Small intestine (tissue), 16 donors: ENCODE measurements at places on chromosomes 4 and X.
A peak's percentile ranks its signal among the peaks of the same experiment; 100 is the strongest.

- no peak for DNase-seq
These were observed 1067.7 kb upstream of the PABPC4L start for GRCh38 chr4:135269125-135269890.

DNA sequence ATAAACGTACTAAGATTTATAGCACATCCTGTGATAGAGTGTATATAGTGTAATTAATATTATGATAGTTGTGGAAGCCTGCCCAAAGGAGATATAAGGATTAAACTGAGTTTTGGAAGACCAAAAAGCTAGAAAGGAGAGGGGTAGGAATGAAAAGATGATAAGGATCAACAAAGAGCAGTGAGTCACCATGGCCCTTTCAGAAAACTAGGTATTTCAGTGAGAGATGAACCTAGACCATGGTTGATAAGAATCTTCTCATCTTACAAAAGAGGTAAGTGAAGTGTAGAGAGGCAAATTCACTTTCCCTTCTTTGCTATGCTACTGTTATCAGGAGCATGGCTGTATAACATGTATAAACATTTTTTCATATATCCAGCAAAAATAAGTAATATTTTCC is 133.8 kb upstream of the PLAC1 start:
- no peak for DNase-seq

- DNase-seq, result no peak
These were observed 328.5 kb downstream of the PPP3CA start for GRCh38 chr4:101018836-101019235.

DNA sequence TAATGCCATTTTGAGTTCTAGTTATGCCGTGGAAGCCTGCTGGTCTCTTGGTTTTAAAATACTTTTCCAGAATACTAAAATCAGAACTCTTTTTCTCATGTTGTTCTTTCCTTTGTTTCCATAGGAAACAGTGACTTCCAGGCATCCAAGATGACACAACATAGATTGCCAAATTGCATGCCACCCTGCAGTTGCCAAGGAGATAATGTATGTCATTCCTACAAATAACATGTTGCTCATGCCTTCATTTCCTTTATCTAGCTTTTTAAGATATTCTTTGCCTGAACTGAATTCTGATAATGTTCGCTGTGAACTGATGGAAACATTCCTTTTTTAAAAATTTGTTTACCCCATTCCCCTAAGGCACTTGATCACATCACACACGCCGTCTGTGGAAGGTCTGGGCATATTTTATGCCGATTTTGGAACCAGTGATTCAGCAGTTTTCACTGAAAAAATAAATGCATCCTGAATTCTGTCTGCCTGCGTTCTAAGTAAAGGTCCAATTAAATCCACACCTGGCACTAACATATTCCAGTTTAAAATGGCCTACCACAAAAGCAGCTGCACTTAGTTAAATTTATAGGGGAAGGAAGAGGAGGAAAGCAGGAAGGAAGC is 38.0 kb upstream of the COX7B2 start:
- DNase-seq, result no peak

DNA sequence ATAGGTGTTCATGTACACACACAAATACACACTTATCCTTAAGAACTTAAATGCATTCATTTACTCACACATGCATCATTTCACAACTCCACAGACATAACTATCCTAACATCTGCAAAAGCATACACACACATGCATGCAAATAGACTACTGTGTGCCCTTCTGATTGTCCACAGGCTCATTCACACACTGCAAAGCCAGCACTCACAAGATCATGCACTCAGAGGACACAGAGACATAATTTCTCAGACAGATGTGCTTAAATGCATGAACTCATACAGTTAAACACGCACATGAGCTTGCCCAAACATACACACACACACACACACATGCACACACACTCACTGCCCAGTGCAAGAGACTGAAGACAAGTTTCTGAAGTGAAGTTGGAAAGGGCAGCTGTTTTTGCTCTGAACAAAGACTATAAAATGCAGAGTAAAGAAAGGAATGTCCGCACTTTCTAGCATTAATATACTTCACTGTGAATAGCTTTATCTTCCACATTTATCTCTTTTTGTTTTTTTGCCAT is 1018.0 kb upstream of the HS3ST1 start:
- DNase-seq, result peak; percentile 5

GRCh38 chr4:34157547-34157946 is 2086.8 kb downstream of the ARAP2 start:
- no peak for DNase-seq

DNA sequence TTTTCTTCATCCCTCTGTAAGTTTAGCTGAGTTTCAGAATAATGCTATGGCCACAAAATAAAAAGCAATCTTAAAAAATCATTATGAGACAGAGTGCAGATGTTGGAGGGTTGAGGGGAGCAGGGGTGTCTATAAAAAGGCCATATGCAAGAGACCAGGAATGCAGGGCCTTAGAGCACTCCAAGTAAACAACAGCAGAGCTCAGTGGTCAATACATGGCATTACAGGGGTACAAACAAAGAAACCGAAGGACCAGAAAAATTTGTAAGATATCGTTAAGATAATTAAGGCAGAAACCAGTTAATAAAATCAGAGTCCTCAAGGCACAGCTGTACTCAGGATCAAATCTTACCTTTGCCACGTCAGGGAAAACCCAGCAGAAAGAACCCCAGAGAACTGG is 28.4 kb upstream of the NDST3 start:
- no peak for DNase-seq

DNA sequence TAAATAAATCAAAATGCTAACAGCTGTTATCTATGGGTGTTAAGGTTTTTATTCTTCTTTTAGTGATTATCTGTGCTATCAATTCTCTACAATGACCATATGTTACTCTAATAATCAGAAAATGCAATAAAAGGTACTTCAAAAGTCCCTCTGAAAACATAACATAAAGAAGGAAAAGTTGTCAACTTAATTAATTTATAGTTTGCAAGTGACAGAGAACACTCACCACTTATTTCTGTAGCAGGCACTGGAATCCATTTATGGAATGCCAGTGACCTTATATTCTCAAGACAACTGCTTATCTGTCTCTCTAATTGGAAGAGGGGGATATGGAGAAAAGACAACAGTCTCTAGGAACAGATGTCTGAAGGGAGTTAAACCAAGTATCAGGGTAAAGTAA is 25.6 kb upstream of the PLS3 start:
- DNase-seq, result no peak

GRCh38 chrX:134184936-134185335 is 52.0 kb upstream of the CCDC160 start:
- DNase-seq, result no peak

- no peak for DNase-seq
These were observed 98.0 kb downstream of the TBL1X start for GRCh38 chrX:9562851-9563250.

GRCh38 chrX:87397103-87397886 is 120.3 kb upstream of the KLHL4 start:
- no peak for DNase-seq

DNA sequence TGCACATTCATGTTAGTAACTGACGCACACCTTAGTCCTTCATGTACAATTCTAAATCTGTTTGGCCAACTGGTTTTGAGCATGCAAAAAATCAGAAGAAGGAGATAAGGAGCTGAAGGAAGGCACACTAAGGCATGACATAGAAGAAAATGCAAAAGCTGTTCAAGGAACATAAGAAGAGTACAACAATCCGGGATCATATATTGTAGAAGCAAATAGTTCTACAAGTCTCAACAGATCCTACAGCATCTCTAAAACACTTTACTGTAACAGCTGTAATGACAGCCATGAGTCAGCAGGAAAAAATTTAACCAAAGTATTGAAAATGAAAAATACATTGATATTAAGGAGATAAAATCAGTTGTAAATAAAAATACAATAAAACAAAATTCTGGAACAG is 57.7 kb downstream of the KLHL13 start:
- no peak for DNase-seq

DNA sequence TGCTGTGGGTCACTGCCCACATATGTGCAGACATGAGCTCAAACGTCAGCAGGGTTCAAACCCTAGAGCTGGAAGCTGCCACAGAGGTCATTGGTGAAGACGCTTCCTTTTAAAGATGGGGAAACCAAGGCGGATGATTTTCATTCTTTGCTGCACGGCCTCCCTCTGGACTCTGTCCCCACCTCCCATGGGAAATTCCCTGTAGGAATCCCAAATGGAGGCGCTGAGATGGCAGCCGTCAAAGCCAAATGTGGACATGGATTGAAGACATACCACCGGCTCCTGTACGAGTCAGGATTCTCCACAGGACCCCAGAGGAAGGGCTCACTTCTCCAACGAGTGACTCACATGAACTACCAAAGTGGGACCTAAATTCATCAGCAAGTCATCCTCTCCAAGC is 286.4 kb downstream of the CRLF2 start:
- DNase-seq, result no peak

- no peak for DNase-seq
These were observed 436.2 kb downstream of the TLL1 start for GRCh38 chr4:166309286-166309685.

- no peak for DNase-seq
These were observed 177.3 kb upstream of the FAM9B start for GRCh38 chrX:9211269-9211668.

DNA sequence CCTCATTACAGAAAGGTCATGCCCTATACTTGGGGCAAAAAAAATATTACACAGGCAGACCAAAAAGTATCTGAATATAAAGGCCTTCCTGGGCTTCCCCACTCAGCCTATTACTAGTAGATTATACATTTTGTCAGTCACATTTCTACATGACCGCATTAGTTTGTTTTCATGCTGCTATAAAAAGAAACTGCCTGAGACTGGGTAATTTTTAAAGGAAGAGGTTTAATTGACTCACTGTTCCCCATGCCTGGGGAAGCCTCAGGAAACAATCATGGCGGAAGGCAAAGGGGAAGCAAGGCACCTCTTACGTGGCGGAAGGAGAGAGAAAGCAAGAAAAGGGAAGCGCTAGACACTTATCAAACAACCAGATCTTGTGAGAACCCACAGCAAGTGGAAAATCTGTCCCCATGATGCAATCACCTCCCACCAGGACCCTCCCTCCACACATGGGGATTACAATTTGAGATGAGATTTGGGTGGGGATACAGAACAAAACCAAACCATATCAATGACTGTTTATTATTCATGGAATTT is 1312.0 kb downstream of the PCDH7 start:
- no peak for DNase-seq

GRCh38 chr4:26529479-26529878 is 39.2 kb upstream of the CCKAR start:
- DNase-seq, result no peak

GRCh38 chrX:445727-446126 is 59.0 kb upstream of the PPP2R3B start:
- no peak for DNase-seq

DNA sequence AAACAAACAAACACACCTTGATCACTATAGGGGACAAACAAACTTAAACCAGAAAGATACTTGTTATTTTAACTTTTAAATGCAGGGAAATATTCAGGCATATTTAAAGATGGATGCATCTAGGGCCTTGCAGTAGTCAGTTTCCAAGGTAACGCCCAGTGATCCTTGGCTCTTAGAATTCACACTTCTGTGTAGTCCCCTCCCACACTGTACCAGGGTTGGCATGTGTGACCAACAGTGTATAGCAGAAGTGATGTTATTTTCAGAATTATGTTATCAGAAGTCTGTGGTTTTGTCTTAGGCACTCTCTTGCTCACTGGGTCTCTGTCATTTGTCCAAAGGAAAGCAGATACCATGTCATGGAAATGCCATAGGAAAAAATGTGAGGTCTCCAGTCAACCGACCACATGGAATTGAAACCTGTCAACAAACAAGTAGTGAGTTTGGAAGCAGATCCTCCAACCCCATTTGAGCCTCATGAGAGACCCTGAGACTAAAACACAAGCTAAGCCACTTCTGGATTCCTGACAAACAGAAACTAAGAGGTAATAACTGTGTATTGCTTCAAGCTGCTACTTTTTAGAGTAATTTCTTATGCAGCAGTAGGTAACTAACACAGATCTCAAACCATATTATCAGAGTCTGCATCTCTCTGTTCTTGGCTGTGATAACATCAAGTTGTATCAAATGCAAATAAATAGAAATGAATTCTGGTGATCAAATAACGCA is 670.3 kb downstream of the KCTD8 start:
- DNase-seq, result no peak

- peak; percentile 50 for DNase-seq
These were observed 104.0 kb downstream of the PHEX start for GRCh38 chrX:22135994-22136684.

DNA sequence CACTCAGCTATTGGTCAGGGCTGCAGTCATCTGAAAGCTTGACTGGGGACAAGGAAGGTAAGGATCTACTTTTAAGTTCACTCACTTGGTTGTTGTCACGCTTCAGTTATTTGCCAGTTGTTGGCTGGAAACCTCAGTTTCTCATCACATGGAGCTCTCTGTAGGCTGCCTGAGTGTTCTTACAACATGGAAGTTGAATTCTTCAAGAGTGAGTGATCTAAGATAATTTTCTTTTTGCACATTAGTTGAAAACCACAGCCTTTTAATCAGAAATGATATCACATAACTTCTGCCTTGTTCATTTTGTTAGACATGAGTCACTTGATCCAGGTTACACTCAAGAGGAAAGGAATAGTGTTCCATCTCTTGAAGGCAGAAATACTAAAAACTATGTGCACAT is 552.7 kb downstream of the RAPGEF2 start:
- no peak for DNase-seq

DNA sequence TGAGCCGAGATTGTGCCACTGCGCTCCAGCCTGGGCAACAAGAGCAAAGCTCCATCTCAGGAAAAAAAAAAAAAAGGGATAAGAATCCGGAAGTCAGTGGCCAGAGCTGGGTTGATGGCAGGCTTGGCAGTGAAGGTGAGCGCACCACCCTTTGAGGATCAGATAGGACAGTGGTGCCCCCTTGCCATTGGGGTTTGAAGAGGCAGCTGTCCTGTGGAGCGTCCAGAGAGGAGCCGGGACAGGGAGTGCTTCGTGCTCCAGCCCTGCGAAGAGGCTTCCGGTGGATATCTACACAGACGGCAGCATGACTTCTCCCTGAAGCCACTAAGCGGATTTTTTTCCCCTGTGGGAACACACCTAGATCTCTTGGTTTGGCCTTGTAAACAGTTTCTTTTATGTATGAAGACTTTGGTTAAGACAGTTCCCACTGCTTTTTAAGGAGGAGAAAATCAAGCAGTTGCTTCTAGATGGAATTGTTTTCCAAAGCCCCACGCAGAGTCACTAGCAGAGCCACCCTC is 6.5 kb downstream of the TBC1D14 start:
- DNase-seq, result no peak

GRCh38 chr4:150751648-150752047 is 169.7 kb downstream of the MAB21L2 start:
- no peak for DNase-seq
